ENCODE measurements at places on chromosomes 5 and 9.

DNA sequence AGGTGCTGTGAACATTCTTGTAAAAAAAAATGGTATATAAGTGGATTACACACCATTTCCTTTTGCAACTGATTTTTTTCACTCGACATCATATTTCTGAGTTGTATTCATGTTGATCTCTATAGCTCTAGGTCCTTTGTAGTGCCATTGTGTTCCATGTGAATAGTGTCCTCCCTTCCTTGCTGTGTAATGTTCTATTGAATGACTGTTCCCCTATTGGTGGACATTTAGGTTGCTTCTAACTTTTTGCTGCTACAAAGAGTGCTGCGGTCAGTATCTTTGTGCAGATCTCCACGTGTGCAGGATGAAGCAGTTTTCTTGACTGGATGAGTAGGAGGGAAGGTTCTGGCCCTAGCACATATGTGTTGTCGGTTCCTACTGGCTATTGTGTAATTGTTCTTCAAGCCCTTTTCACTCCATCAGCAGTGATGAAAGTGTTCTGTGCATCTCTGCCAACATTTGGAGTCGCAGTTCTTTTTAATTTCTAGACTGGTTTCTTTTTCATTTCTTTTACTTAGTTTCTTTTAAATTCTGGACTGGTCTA is 20.2 kb downstream of the DAB2IP start:
- DNase-seq = no peak

DNA sequence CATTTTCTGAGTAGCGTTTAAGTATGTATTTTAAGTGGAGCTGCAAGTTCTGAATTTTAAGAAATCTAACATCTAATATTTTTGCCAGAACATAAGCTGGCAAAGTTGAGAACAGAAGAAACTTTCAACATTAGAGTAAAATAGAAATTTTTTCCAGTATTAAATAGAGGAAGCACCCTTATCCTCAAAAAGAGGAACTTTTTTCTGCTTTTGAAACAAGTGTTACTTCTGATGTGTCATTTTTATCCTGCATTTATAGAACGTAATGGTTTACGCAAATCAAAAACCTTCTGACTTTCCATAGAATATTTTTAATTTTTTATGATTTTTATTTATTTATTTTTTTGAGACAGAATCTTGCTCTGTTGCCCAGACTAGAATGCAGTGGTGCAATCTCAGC is 21.8 kb downstream of the ZBED3 start:
- no peak for DNase-seq

- no peak for DNase-seq
These were observed 66.2 kb downstream of the SMC5 start for GRCh38 chr9:70324963-70325362.

GRCh38 chr9:121692606-121693387 is 41.4 kb downstream of the DAB2IP start:
- no peak for DNase-seq

Measured in femur (tissue), 1 donor.